ENCODE measurements at places on chromosomes 12 and 14.

GRCh38 chr12:60100160-60100559 lies 504.3 kb downstream of the SLC16A7 start:
- no peak for DNase-seq

GRCh38 chr12:129561304-129561703 lies 342.5 kb downstream of the TMEM132D start:
- no peak for DNase-seq

DNA sequence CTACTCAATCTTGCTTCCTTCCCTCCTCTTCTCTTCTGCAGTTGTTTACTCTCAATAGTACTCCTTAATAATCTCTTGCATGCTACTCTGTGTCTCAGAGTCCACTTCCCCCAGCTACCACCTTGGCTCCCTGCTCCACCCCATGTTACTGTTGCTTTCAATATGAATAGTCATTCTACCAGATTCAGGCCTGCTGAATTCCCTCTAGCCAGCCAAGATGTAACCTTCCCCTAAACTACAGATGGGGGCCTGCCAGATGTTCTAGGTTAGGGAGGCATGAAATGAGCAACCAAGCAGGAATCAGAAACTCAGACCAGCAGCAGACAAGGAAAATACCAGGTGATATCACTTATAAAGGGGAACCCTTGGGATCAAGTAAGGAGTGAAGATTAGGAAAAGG lies 392.1 kb upstream of the DDHD1 start:
- no peak for DNase-seq

DNA sequence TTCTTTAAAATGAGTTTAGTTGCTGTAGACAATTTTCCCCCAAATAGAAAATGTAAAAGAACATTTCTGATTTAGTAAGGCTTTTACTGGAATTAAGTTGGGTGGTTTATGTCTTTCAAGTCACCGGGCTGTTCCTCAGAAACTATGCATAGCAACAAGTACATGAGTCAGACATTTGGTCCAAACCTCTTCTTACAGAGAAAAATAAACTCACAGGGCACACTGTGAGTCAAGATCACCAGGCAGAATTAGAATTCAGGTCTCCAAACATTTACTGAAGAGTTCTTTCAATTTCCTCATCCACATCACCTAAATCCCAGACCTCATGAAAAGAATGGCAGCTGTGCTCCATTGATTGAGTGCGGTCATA lies 476.1 kb upstream of the SOX5 start:
- DNase-seq: no peak

- no peak for DNase-seq
Measured at GRCh38 chr14:73263606-73264005, 26.3 kb downstream of the PAPLN start.

DNA sequence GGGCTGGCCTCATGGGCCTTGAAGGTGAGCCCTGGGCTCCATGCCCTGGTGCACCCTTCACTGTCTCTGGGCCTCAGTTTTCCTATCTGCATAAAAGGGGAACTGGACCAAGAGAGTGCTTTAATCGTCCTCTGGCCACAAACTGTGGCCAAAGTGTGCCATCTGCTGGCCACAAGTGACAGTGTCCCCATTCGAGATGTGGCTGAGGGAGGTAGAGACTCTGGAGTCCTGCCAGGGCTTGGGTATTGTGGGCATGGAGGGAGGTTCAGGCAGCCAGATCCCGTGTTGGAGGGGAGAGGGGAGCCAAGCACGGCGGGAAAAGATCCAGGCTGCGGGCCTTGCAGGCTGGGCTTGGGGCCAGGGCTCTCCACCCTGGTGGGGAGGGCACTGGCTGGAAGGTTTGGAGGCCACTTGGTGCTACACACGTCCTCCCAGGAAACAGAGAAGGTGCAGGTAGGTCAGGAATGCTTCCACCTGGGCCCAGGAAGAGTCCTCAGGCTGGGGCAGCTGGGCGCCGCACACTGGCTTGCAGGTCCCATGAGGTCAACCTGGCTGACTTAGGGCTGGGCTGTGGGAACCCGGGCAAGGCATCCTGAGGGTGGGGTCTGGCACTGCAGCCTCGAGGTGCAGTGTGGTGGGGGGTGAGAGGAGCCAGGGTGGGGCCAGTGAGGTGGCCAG lies 7.3 kb upstream of the KIF26A start:
- DNase-seq: no peak

GRCh38 chr12:6950401-6950801 lies 755 bp upstream of the PTPN6 start:
- peak; percentile 63 for DNase-seq

- no peak for DNase-seq
Measured at GRCh38 chr12:6067152-6067916, 57.1 kb downstream of the VWF start.

DNA sequence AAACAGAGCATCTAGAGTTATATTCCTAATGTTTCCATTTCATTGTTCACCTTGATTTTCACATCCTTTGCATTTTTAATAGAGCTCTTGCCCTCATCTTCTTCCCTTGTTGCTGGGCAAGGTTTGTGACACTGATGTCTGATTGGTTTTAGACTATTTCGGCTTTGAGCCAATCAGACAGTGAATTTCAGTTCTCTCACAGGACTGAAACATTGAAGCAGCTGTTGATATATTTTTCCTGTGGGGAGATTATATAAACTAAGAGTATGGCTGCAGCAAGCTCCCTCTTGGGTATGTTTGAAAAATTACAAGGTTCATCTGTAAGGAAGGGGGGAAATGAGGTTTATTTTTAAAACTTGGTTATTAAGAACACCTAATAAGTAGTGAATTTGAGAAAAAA lies 51.2 kb downstream of the ATF7IP start:
- DNase-seq: peak; percentile 86

DNA sequence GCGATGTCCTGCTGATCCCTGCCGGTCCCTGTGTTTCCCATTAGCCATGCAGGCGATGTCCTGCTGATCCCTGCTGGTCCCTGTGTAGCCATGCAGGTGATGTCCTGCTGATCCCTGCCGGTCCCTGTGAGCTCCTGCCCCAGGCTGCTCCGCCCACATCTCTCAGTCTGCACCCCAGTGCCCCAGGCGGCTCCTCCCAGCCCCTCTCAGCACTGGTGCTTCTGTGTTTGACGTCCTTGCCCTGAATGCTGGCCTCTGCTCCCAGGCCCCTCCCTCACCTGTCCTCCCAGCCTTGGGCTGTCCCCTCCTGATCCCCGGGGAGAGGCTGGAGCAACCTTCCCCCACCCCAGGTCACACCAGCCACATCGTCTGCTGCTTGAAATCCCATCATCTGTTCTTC lies 41.4 kb upstream of the TEX22 start:
- no peak for DNase-seq

DNA sequence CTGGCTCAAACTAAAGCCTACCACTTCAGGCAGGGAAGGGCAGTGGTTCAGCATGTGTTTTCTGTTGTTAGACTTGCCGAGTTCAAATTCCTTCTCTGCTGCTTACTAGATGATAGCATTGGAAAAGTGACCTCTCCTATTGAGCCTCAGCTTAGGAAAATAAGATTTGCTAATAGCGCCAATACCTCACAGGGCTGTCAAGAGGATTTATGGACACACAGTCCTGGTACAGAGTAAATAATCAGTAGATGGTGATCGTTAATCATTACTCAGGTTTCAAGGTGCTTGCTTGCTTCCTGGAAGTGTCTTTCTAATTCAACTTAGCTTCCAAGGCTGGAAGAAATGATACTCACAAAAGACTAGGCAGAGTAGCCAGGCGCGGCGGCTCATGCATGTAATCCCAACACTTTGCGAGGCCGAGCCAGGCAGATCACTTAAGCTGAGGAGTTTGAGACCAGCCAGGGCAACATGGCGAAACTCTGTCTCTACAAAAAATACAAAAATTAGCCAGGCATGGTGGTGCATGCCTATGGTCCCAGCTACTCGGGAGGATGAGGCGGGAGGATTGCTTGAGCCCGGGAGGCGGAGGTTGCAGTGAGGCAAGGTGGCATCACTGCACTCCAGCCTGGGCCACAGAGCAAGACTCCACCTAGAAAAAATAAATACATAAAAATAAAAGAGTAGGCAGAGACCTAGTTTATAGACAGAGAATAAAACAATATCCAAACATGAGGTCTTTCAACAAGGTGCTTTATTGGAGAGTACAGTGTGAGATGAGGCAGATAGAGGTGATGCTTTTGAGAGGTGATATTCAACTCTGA lies 6.0 kb downstream of the PLA2G1B start:
- DNase-seq: no peak

DNA sequence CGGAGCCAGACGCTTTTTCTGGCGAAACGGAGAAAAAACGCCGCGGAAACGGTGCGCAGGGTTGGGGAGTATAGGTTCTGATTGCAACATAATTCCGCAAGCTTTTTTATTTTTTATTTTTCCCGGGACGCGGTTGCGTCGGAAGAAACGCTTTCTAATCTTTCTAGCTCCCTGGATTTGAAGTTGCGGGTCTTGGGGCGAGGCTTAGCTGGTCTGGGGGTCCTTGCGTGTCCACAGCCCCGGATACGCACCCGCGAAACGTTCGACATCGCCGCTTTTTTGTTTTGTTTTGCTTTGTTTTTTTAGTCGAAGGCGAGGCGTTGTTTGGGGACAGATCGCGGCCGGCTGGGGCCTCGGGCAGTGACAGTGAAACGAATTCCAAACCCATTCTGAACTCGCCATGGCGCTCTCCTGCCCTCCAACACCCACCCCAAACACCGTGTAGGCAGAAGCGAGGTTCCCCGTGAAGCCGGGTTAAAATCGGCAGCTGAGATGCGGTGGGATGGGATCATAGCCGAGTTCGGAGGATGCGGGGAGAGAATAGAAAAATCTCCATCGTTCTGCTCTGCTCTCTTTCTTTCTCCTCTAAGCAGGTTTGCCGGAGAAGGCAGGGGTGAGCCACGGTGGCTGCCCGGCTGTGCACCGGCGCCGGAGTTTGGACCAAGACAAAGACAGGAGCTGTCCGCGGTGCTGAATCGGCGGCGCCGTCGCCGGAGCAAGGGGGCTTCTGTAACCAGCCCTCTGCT lies 8.1 kb upstream of the LHX5 start:
- peak; percentile 7 for DNase-seq

Data from CD4-positive, alpha-beta T cell treated with Interleukin-12 subunit alpha and Interleukin-12 subunit beta, for 1 hour (primary cell).